Astrocyte (in vitro differentiated cells and primary cell): ENCODE measurements at places on chromosomes 2 and 18.

- peak overlapping the region; percentile 98 for H3K4me3 ChIP-seq
- H3K36me3 ChIP-seq: peaks cover 21% of the 10 kb centered on the region
- H3K4me1 ChIP-seq: peaks cover 45% of the 10 kb centered on the region
- peak overlapping the region; percentile 88 for H3K27ac ChIP-seq
- H3K27me3 ChIP-seq: no peaks in the 10 kb centered on the region
Measured at GRCh38 chr2:37670378-37671008, 949 bp downstream of the CDC42EP3 start.

GRCh38 chr2:107553539-107553938 is 273.2 kb upstream of the RGPD4 start:
- H3K4me3 ChIP-seq: no peak overlapping the region
- no peaks in the 10 kb centered on the region for H3K27me3 ChIP-seq
- DNase-seq: peak; percentile 25

DNA sequence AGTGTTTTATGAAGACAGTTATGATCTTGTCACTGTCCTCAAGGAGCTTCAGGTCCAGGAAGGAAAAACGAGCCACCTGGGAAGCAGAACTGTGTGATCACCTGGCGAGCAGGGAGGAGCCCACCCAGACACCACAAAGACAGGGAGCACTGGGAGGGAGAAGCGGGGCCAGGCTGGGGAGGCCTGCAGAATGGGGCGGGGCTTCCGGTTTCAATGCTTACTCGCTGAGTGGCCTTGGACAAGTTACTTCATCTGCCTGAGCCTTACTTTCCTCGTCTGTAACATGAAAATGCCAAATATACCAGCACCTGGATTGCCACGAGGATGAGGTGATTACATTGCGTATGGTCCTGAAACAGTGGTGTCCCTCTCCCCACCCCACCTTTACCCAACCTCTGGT is 227.5 kb downstream of the ANKRD30B start:
- no peaks in the 10 kb centered on the region for H3K27me3 ChIP-seq
- DNase-seq: no peak

DNA sequence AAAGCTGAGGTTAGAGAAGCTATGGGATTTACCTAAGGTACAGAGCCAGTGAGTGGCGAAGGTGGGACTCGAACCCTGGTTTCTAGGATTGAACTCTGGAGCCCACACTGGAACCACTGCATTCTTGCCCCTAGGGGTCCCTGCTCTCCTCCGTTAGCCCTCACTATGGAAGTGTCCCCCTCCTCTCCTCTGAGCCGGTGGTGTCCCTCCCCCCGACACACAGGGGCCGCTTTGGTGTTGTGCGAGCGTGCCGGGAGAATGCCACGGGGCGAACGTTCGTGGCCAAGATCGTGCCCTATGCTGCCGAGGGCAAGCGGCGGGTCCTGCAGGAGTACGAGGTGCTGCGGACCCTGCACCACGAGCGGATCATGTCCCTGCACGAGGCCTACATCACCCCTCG is 8.5 kb upstream of the GMPPA start:
- no peak for DNase-seq
- no peak overlapping the region for H3K27ac ChIP-seq
- H3K4me1 ChIP-seq: no peaks in the 10 kb centered on the region
- H3K36me3 ChIP-seq: no peaks in the 10 kb centered on the region

DNA sequence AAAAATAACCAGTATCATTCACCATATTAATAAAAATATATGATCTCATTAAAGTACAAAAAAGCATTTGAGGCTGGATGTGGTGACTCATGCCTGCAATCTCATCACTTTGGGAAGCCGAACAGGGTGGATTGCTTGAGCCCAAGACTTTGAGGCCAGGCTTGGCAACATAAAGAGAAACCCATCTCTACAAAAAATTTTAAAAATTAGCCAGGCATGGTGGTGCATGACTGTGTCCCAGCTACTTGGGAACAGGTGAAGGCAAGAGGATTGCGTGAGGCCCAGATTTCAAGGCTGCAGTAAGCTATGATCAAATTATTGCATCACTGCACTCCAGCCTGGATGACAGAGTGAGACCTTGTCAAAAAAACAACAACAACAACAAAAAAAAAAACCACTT is 75.9 kb downstream of the RAD51AP2 start:
- no peaks in the 10 kb centered on the region for H3K36me3 ChIP-seq
- peaks cover 15% of the 10 kb centered on the region for H3K4me1 ChIP-seq
- H3K27me3 ChIP-seq: no peaks in the 10 kb centered on the region
- peak overlapping the region; percentile 53 for H3K27ac ChIP-seq
- no peak overlapping the region for H3K4me3 ChIP-seq

- H3K4me3 ChIP-seq: no peak overlapping the region
- DNase-seq: no peak
- H3K27me3 ChIP-seq: no peaks in the 10 kb centered on the region
- H3K4me1 ChIP-seq: no peaks in the 10 kb centered on the region
- H3K36me3 ChIP-seq: no peaks in the 10 kb centered on the region
- no peak overlapping the region for H3K27ac ChIP-seq
Measured at GRCh38 chr2:83282043-83282795, 1176.9 kb downstream of the SUCLG1 start.

DNA sequence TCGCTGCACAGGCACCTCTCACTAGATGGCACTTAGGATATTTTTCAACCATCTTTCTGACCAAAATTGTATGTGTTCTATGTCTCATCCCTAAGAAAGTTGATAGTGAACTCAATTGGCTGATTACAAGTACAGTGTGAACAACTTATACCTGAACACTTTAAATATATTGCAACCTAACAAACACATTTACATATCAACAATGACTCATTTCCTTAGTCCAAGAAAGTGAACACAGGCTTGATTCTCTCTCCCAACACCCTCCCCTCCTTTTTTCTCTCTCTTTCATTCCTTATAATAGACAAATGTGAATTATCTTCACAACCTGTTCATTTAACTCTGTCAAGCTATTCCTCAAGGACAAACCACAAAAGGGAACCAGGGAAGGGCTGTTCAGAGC is 192.0 kb downstream of the SLC8A1 start:
- no peaks in the 10 kb centered on the region for H3K27me3 ChIP-seq
- H3K4me1 ChIP-seq: no peaks in the 10 kb centered on the region
- no peaks in the 10 kb centered on the region for H3K36me3 ChIP-seq

- peak; percentile 6 for DNase-seq
- H3K4me1 ChIP-seq: no peaks in the 10 kb centered on the region
- H3K36me3 ChIP-seq: no peaks in the 10 kb centered on the region
- no peaks in the 10 kb centered on the region for H3K27me3 ChIP-seq
- no peak overlapping the region for H3K4me3 ChIP-seq
Measured at GRCh38 chr2:198371921-198372543, 567.6 kb downstream of the PLCL1 start.

GRCh38 chr2:189367343-189367742 is 73.9 kb upstream of the WDR75 start:
- no peak for DNase-seq
- no peak overlapping the region for H3K4me3 ChIP-seq

DNA sequence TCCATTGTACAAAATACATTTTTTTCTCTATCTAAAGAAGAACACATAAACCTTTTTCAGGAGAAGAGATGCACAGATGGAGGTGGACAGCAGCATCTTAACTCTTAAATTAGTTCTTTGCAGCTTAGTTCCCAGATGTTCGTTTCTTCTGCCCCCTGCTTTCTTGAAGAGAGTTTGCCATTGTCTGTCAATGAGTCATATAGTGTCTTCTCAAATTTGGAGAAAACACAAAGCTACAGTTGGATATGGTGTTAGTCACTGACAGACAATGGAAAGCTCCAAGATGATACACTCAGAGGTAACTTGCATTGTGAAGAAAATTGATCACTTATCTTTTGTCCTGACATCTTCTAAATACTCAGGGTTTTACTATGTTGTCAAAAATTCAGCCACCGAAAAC is 48.8 kb upstream of the TMEFF2 start:
- H3K4me3 ChIP-seq: no peak overlapping the region
- peak; percentile 44 for DNase-seq
- H3K27ac ChIP-seq: no peak overlapping the region
- no peaks in the 10 kb centered on the region for H3K36me3 ChIP-seq
- no peaks in the 10 kb centered on the region for H3K27me3 ChIP-seq
- no peaks in the 10 kb centered on the region for H3K4me1 ChIP-seq

DNA sequence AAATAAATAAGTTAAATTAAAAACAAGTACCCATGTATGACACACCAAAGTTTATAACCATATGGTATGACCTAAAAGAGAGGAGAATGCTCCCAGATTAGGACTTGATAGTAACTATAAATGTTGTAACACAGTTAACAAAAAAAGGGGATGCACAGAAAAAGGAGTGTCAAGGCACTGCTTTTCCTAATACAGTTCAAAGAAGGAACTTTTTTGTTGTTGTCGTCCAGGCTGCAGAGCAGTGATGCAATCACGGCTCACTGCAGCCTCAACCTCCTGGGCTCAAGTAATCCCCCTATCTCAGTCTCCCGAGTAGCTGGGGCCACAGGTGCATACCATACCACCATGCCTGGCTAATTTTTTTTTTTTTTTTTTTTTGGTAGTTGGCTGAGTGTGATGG is 2.7 kb downstream of the NARS1 start:
- no peaks in the 10 kb centered on the region for H3K27me3 ChIP-seq
- peaks cover 14% of the 10 kb centered on the region for H3K4me1 ChIP-seq
- DNase-seq: no peak
- H3K27ac ChIP-seq: no peak overlapping the region
- H3K4me3 ChIP-seq: no peak overlapping the region
- H3K36me3 ChIP-seq: peaks cover 25% of the 10 kb centered on the region

- DNase-seq: no peak
- H3K4me3 ChIP-seq: no peak overlapping the region
Measured at GRCh38 chr2:82478641-82479040, 1980.4 kb downstream of the SUCLG1 start.

- no peak overlapping the region for H3K27ac ChIP-seq
- H3K36me3 ChIP-seq: no peaks in the 10 kb centered on the region
- no peak overlapping the region for H3K4me3 ChIP-seq
- DNase-seq: peak; percentile 36
- no peaks in the 10 kb centered on the region for H3K27me3 ChIP-seq
Measured at GRCh38 chr18:34970106-34970505, 71.1 kb upstream of the MAPRE2 start.

GRCh38 chr2:64913357-64913869 is 75.8 kb upstream of the SLC1A4 start:
- no peaks in the 10 kb centered on the region for H3K36me3 ChIP-seq
- H3K27ac ChIP-seq: no peak overlapping the region
- H3K27me3 ChIP-seq: peaks cover 2% of the 10 kb centered on the region
- H3K4me3 ChIP-seq: no peak overlapping the region

DNA sequence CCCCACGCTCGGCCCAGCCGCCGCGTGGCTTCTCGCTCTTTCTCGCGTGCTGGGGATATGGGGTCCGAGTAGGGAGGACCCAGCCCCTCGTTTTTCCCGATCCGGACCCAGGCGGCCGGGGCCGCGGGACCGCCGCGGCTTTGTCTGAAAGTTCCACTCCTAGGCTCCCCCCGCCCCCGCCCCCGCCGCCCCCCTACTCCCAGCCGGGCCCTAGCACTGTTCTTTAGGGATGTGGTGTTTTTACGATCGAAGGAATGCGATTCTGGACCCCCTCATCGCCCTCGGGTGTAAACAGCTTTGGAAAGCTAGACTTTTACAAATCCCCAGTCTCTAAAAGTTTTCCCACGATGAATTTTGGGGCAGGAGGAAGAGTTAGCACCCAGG is 819 bp downstream of the TGIF1 start:
- peak overlapping the region; percentile 78 for H3K4me3 ChIP-seq
- H3K4me1 ChIP-seq: peaks cover 37% of the 10 kb centered on the region
- DNase-seq: no peak
- no peaks in the 10 kb centered on the region for H3K36me3 ChIP-seq
- no peaks in the 10 kb centered on the region for H3K27me3 ChIP-seq
- peak overlapping the region; percentile 99 for H3K27ac ChIP-seq

- no peak overlapping the region for H3K27ac ChIP-seq
- H3K27me3 ChIP-seq: no peaks in the 10 kb centered on the region
- no peaks in the 10 kb centered on the region for H3K36me3 ChIP-seq
- H3K4me3 ChIP-seq: no peak overlapping the region
- no peak for DNase-seq
Measured at GRCh38 chr2:136106505-136106904, 11.4 kb downstream of the CXCR4 start.

GRCh38 chr2:165202239-165202638 is 1.6 kb downstream of the SCN3A start:
- H3K4me1 ChIP-seq: no peaks in the 10 kb centered on the region
- no peak overlapping the region for H3K27ac ChIP-seq
- no peak overlapping the region for H3K4me3 ChIP-seq
- H3K27me3 ChIP-seq: no peaks in the 10 kb centered on the region
- no peak for DNase-seq

GRCh38 chr2:8926356-8926755 is 77.1 kb downstream of the MBOAT2 start:
- no peak overlapping the region for H3K27ac ChIP-seq
- H3K36me3 ChIP-seq: no peaks in the 10 kb centered on the region
- H3K4me3 ChIP-seq: no peak overlapping the region
- no peaks in the 10 kb centered on the region for H3K27me3 ChIP-seq
- no peaks in the 10 kb centered on the region for H3K4me1 ChIP-seq

GRCh38 chr2:15238028-15238427 is 323.1 kb downstream of the NBAS start:
- no peaks in the 10 kb centered on the region for H3K27me3 ChIP-seq
- DNase-seq: no peak
- H3K4me1 ChIP-seq: no peaks in the 10 kb centered on the region
- peaks cover 3% of the 10 kb centered on the region for H3K36me3 ChIP-seq
- H3K27ac ChIP-seq: no peak overlapping the region
- H3K4me3 ChIP-seq: no peak overlapping the region

DNA sequence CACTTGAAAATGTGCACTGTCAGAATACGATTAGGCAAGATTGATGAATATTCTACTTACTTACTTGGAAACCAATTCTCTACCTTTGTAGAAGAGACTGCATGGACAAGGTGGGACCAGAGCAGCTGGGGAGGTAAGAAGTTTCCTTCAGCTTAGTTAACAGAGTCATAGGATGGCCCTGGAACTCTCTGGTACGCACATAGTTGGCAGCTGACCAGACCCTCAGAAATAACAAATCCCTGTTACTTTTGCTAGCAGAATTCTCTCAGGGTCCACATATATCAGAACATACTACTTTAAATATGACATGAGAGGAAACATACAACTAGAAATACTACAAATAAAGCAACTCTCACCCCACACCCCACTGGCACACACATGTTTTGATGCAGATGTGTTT is 24.8 kb upstream of the STAT1 start:
- H3K27ac ChIP-seq: no peak overlapping the region
- peaks cover 15% of the 10 kb centered on the region for H3K4me1 ChIP-seq
- no peaks in the 10 kb centered on the region for H3K27me3 ChIP-seq
- H3K4me3 ChIP-seq: no peak overlapping the region
- H3K36me3 ChIP-seq: no peaks in the 10 kb centered on the region
- no peak for DNase-seq
